Stimulated activated CD4-positive, alpha-beta T cell treated with anti-CD3 and anti-CD28 coated beads, Interleukin-4, amount 100 ng/mL, for 4 hours (primary cell): ENCODE measurements at places on chromosomes 16 and 17.
A peak's percentile ranks its signal among the peaks of the same experiment; 100 is the strongest.

- DNase-seq, result no peak
Measured at GRCh38 chr16:49000594-49000993, 281.0 kb downstream of the CBLN1 start.

DNA sequence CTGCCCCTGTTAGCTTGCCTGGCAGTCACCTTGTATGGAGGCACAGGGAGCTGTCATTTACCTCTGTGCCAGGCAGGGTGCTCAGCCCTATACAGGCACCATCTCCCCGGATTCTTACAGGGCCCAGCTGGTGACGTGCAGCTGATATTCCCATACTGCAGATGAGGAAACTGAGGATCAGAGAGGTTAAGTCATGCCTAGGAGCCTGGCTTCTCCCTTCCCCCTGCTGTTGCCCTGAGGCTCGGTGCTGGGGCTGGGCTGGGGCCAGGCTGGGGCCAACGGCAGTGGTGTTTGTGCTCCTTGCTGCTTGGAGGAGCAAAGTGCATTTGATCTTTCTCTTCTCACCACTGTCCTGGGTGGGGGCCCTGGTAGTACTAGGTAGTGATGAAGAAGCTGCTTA lies 54.7 kb upstream of the IL34 start:
- DNase-seq, result no peak

DNA sequence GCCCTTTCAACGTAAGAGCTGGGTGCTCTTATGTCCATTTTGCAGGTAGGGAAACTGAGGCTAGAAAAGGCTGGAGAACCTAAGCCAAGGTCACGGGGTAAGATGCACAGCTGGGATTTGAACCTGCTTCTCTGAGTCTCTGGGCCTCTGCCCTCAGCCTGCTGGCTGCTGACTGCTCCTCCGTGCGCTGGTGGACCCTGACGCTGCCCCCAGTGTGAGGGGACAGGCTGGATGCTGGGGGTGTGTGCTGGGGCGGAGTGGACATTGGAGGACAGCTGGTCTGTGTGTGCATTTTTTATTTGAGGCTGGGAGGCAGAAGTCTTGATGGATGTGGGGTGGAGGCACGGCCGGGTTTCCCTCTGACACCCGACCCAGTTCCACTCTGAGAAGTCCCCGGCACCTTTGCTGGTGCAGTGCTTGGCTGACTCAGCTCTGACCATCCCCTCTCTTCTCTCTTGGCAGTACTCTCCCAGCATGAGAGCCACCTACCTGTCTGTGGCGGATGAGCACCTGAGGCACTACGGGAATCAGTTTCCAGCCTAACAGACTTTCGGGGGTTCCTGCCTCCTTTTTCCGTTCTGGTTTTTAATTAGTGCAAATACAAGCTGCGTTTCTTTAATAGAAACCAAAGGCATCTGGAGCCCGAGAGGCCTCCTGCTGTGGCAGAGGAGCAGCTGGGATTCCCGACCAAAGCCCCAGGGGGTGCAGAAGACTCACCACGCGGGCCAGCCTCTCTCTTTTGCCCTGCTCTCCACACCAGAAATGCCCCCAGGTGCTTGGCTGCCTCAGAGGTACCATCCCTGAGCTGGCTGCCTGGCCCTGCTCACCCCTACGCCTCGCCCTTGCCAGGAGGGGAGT lies 14.1 kb upstream of the DNAI2 start:
- DNase-seq, result no peak

DNA sequence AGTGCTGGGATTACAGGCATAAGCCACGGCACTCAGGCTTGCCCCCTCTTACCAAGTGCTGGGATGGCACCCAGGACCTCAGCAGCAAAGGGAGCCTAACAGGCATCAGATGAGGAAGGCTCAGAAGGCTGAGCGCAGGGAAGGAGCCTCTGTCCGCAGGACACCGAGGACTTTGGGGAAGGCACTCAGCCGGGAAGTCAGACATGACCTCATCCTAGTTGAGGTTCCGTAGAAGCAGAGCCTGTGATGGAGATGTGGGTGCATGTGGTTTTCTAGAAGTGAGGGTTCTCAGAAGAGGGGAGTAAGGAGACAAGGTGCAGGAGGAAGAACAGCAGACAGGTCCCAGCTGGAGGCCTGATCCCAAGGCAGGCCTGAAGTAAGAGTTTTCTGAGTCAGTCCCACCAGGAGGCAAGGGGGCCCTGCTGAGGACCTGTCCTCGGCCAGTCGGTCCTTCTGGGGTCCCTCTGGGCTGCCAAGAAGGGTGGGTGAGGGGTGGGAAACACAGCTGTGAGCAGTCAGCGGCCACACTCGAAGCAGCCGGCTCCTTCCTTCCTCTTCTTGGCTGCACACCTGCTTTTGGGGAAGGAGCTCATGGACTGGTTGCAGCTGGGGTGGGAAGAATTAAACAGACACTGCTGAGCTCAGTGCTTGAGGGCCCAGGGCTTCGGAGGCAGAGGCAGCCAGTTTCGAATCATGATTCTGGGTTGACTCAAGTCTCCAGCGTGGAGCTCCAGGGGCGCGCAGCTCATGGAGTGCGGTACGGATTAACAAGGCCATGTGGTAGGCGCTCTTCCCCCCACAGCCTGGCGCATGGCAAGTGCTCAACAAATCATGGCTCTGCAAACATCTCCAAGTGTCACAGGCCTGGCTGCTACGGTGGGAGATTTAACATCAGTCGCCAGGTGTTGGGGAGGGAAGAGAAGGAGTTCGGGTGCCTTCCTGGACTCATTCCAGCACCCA lies 38.9 kb upstream of the SNN start:
- DNase-seq, result no peak

- DNase-seq, result no peak
Measured at GRCh38 chr17:47223007-47223406, 13.9 kb downstream of the MYL4 start.

GRCh38 chr16:47884116-47884725 lies 271.6 kb downstream of the ABCC12 start:
- DNase-seq, result no peak

- peak; percentile 13 for DNase-seq
Measured at GRCh38 chr17:42361781-42362186, 26.5 kb downstream of the STAT3 start.

DNA sequence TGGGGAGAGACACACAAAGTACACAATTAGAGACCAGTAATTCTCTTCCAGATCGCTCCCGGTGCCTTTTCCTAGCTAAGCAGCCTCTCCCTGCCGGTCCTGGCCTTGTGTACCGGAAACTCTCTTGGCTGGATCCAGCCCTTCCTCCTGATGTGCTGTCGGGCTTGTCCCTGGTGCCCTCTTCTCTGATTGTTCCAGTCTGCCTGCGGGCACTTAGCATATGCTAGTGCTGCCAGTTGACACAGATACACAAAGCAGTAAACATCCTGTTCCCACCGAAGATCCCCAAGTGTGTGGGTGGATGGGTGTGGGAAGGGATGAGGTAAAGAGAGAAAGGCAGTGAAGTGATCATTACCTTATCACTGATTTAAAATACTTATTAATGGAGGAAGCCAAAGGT lies 9.7 kb downstream of the HS3ST3B1 start:
- DNase-seq, result no peak

DNA sequence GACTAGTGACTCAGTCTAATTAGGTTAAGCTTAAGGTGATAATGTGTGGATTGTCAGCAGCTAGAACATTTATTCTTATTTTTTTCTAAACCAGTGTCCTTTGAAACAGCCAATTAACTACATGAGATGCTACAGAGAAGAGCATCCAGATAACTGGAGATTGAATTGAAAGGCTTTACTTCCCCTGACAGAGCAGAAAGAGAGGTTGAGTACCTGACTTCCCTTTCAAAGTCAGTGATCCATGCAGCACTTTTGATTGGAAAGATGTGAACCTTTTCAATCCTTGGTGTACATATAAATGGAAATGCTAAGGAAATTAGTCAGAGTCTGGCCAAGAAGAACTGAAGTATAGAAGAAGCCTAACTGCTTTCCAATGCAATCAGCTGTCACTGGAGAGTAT lies 653.8 kb downstream of the CDH8 start:
- no peak for DNase-seq

DNA sequence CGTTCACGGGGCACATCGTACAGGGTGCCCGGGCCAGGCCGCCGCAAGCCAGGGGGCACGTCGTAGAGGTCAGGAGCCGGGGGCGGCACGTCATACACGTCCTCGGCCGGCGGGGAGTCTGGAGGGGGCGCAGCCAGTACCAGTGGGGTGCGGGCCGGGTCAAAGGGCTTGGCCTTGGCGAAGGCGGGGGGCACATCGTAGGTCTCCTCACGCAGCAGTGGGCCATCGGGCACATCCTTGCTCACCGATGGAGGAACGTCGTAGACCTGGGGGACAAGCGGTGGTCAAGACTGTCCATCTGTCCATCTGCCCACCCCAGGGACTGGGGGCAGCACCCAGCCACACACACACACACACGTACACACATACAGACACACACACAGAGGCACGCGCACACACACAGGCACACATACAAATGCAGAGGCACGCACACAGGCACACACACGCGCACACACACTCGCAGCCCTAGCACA lies 15.7 kb downstream of the BCAR1 start:
- no peak for DNase-seq

- no peak for DNase-seq
Measured at GRCh38 chr17:45646288-45646988, 137.7 kb upstream of the CRHR1 start.
